ENCODE measurements at places on chromosomes 3 and 15.

DNA sequence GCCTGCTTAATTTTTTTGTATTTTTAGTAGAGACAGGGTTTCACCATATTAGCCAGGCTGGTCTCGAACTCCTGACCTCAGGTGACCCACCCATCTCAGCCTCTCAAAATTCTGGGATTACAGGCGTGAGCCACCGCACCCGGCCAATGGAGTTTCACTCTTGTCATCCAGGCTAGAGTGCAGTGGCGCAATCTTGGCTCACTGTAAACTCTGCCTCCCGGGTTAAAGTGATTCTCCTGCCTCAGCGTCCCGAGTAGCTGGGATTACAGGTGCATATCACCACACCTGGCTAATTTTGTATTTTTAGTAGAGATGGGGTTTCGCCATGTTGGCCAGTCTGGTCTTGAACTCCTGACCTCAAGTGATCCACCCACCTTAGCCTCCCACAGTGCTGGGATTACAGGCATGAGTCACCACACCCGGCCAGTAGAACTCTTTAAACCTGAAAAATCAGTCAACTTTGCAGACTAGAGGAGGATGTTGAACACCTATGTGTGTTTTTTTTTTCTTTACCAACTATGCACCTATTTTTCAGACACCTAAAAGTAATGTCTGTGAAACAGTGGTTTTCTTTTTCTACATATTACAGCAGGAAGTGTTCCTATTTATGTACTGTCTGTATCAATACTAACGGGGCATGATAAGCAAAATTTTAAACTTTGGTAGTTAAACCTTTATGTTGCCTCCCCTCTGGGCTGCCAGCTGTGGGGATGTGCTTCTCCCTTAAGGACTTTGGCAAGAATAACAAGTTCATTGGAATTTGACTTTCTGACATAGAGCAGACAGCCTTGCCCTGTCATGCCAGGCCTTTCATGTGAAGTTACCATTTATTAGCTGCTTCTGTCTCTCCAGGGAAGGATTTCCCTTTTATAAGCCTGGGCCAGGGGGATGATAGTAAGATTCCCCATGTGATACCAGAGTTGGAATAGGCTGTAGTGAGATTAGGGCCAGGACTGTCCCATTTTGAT, 8.1 kb downstream of the ARIH2 start:
- DNase-seq, result no peak

DNA sequence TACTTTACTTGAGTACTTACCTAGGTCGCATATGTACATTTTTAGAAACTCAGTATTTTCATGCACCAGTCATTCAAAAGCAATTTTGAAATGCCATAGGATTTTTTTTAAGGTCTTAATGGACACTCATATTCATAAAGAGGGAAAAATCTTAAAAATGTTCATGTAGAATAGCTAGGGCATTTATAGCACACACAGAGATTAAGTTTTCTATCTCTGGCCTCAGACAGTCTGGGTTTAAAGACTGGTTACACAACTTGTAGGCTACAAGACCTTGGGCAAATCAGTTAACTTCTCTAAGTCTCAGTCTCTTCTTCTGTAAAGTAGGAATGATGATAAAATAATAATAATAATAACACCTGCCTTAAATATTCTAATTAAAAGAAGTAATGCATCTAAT, 48.5 kb upstream of the UBP1 start:
- no peak for DNase-seq

DNA sequence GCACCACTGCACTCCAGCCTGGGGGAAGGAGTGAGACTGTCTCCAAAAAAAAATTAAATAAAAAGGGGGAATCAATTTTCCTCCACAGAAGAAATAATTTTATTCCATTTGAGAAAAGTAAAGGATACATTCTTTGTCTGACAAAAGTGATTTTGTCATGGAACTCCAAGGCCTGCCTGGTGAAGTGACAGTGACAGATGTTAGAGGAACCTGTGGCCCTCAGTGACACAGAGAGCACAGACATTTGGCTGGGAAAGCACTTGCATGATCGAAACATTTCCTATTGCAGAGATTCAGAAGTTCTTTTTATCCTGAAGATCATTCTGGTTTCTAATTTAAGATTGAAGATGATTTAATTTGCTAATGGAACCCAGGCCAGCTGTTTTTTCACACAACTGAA, 5.9 kb downstream of the LYSMD4 start:
- no peak for DNase-seq

DNA sequence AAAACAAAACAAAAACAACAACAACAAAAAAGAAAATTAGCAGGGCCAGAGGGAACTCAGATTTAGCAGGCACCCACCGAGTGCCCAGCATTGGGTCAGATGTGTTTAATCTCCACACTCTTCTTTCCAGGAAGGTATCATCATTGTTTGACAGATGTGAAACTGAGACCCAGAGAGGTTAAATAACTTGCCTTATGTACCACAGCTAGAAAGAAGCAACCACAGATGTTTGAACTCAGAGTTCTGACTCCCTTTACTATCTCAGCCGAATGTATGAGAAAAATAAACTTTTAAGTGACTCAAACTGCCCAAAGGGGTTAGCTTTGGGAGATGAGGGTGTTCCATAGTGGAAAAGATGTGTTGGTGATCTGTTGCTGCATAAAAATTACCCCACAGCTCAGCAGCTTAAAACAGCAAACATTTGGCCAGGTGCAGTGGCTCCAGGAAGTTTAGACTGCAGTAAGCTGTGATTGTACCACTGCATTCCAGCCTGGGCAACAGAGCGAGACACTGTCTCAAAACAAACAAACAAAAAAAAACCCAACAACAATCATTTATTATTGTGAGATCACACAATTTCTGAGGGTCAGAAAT, 4.5 kb upstream of the RPP25 start:
- DNase-seq, result no peak

- DNase-seq, result no peak
Measured at GRCh38 chr3:18667552-18667951, 242.4 kb upstream of the SATB1 start.

- no peak for DNase-seq
Measured at GRCh38 chr3:48930590-48930989, 11.9 kb downstream of the ARIH2 start.

- no peak for DNase-seq
Measured at GRCh38 chr3:151197981-151198767, 4.8 kb downstream of the GPR171 start.

- DNase-seq, result no peak
Measured at GRCh38 chr3:4139462-4140140, 163.6 kb upstream of the SETMAR start.

- peak; percentile 60 for DNase-seq
Measured at GRCh38 chr3:66582721-66583423, 82.0 kb upstream of the LRIG1 start.

- peak; percentile 88 for DNase-seq
Measured at GRCh38 chr15:28123408-28124023, 24.4 kb upstream of the OCA2 start.

DNA sequence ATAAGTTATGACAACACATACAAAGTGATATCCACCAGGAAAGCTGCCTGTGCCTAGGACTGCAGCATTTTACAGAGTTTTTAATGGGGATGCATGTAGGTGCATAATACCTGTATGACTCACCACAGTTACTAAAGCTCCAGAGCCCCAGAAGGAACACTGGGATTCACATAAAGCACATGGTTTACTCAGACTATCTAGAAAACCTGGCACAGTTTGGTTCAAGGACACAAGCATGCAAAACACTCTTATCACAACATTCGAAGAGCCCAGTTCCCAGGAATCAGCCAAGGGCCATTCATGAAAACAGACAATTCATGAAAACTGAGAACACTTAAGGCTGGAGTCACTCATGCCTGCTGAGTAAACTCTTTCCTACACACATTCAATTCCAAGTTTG, 261.0 kb downstream of the PYDC2 start:
- DNase-seq, result no peak

DNA sequence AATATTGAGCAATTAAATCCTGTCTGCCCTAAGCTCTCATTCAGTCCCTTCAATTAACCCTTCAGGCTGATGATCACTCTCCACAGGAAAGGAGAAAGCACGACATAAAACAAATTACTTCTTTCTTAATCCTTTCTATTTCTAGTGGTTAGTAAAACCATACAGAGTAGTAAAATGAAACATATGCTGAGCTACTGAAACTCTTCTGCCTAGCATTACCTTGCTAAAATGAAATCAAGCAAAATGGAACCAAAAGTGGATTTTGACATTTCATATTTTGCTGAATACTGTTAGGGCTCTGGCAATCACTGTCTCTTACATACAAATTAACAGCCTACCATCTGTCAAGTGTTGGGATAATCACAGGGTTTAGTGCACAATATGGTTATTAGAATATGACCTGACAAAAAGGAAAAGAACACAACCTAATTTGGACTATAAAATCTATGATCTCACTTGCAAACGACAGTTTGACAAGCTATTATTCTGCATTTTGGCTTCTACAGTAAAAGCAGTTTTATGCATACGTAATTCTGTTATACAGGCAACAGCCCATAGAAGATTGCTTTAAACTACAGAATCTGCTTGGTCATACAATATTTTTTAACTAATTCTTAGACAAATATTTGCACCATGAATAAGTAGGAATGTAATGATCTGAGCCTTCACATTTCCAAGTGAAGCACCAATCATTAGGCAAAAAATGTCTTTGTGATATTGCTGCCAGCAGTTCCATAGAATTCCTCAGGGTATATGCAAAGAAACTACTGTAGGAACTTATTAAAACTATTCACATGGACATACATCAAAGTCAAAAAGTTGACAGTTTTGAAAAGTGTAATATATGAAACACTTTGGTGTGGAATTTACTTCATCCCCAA, 105.0 kb downstream of the FHIT start:
- no peak for DNase-seq

DNA sequence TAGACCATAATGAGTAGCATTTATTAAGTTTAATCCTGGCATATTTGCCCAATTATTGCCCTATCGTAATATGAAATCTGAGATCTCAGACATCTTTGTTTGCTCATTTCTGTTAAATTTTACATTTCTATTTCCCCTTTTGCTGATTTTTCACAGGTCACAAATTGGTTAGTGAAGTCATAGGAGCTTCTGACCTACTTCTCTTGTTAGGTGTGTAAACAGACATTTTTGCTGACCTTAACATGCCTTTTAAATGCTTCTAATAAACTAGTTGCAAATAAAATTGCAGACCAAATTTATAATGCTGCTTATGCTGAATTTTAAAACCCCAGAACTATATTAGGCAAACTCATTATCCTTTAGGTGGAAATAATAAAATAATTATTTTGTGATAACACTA, 24.6 kb downstream of the OPA1 start:
- no peak for DNase-seq

DNA sequence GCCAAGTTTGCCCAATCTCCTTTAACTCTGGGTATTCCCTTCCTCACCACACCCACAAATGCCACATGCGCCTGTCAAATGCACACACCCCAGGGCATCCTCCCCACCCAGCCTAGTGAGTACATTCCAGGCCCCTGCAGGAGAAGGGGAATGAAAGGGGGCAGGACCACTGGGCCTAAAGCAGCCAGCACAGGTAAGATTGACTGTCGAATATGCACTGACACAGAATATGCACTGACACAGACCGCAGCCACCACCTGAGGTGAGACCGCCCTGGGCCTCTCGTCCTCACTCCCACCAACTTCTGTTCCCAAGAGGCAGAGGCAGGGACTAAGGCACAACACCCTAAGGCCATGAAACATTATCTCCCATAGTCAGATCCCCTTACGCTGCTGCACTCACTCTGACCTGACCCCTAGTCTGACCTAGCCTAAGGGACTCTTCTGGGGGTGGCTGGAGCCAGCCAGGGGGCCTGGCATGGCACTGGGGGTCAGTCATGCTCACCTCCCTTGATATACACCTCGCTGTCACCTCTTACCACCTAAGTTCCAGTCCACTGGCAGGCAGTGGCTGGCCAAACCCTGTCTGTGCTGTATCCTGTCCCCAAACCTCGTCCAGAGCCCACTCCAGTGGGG, 10.8 kb downstream of the AP3B2 start:
- DNase-seq, result peak; percentile 5

DNA sequence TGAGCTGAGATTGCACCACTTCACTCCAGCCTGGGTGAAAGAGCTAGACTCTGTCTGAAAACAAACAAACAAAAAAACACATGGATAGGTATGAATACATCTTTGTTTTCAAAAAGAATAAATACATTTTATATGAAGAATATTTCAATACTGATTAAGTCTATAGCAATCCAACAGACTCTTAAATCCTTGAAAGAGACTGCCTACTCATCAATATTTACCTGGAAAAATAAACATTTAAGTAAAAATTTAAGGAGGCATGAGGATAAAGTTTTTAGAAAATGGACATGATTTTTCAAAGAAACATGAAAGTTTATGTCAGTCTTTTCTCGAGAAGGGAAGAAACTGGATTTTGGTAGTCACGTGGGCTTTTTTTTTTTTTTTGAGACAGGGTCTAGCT, 5.4 kb downstream of the NKIRAS1 start:
- no peak for DNase-seq

DNA sequence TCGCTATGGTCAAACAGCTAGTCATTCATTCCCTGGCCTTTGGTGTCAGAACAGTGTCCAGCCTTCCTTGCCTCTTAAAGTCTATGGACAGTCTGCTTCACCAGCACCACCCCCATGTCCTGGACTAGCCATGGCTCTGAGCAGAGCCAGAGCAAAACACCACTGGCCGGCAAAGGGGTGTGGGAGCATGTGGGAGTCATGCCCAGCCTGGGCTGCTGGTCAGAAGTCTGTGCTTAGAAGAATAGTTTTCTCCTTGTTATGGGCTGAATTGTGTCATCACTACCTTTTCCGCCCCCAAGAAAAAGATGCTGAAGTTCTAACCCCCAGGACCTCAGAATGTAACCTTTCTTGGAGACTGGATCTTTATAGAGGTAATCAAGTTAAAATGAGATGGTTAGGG, 132.9 kb upstream of the LPP start:
- DNase-seq, result peak; percentile 43

DNA sequence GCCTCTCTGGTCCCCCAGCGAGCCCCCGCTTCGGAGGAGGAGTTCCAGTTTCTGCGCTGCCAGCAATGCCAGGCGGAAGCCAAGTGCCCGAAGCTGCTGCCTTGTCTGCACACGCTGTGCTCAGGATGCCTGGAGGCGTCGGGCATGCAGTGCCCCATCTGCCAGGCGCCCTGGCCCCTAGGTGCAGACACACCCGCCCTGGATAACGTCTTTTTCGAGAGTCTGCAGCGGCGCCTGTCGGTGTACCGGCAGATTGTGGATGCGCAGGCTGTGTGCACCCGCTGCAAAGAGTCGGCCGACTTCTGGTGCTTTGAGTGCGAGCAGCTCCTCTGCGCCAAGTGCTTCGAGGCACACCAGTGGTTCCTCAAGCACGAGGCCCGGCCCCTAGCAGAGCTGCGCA, 3.5 kb downstream of the PML start:
- DNase-seq, result no peak

DNA sequence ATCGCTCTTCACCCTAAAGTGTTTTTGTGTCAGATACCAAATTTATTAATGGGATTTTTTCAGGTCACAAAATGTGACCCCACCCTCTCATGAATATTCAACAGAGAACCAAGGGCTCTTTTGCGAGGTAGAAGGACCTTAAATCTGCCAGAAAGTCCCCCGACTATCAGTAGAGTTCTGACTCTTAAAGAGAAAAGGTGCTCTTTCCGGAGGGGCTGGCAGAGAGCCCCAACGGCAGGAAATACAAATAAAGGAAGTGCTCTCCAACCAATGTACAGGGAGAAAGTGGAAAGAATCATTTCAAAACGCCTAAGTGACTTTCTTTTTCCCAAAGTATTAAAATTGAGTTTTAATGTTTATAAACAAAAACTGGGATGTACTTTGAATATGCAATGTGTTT, 517.2 kb downstream of the FOXP1 start:
- DNase-seq, result no peak

GRCh38 chr3:31384117-31384516, 148.6 kb upstream of the STT3B start:
- no peak for DNase-seq

GRCh38 chr3:30886888-30887287, 7.6 kb downstream of the GADL1 start:
- no peak for DNase-seq
